ENCODE measurements at places on chromosomes 1 and 21.

DNA sequence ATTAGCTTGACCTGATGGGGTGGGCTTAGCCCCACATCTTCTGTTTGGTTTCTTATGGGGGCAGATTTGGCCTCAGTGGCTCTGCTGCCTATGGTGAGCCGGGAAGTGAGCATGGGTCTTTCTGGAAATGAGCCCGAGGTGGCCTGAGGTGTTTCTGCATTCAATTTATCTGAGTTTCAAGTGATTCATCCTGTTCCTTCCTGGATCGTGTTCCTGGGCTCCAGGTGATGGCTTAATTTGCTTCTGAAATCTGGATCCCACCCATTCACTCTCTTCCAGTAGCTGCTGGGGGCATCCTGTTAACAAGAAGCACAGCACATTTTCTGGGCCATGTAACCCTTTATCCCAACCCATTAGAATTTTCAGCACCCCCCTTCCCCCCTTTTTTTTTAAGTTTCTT lies 324.6 kb downstream of the CAMTA1 start:
- no peak for DNase-seq

- no peak for DNase-seq
Observed at GRCh38 chr1:48939042-48939441, 162.4 kb upstream of the BEND5 start.

DNA sequence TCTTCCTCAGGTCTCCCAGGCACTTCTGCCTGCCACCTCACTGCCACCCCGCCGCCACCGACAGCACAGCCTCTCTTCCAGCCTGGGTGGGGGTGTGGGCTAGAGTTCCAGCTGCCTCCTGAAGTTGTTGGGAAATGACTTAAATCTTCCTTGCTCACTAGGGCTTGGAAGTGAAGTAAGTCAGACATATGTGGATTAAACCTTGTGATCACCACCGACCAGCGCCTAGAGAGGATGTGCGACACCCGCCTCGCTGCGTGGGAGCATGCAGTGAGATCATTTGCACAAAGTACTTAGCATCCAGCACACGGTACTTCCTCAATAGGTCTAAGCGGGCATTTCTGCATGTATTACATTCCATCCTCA lies 71.4 kb upstream of the FAM20B start:
- no peak for DNase-seq

- no peak for DNase-seq
Observed at GRCh38 chr1:180967558-180967957, 54.9 kb downstream of the KIAA1614 start.

DNA sequence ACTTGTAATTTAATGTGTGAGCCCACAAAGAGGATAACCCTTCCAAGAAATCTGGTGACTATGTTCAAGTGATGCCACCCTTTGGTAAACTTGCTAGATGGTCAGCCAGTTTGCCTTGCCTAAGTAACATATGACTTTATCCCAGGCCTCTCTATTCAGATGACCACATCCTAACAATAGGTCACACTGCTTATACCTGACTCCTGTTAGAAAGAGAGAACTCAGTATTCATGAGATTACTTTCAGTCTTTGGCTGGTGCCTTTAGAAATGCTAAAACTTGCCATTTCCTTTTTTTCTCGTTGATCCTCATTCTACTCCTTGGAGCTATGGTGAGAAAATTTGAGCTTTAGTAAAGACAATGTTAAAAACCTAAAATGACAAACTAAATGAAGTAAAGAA lies 28.5 kb upstream of the SERBP1 start:
- no peak for DNase-seq

DNA sequence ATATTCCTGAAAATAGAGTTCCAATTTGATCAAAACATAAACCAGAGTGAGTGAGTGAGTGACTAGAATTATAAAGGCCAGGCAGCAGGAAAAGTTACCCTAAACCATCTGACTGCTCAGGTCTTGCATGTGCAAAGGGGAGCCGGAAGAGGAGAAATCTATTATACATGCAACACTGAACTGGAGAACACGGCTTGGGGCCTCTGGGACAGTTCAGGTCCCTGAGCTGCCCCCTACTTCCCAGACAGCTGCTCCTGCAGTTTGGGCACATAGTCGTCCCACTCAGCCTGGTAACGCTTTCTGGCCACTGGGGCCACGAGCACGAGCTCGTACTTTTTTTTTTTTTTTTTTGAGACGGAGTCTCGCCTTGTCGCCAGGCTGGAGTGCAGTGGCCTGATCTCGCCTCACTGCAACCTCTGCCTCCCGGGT lies 40.1 kb downstream of the PTPRC start:
- DNase-seq: no peak

DNA sequence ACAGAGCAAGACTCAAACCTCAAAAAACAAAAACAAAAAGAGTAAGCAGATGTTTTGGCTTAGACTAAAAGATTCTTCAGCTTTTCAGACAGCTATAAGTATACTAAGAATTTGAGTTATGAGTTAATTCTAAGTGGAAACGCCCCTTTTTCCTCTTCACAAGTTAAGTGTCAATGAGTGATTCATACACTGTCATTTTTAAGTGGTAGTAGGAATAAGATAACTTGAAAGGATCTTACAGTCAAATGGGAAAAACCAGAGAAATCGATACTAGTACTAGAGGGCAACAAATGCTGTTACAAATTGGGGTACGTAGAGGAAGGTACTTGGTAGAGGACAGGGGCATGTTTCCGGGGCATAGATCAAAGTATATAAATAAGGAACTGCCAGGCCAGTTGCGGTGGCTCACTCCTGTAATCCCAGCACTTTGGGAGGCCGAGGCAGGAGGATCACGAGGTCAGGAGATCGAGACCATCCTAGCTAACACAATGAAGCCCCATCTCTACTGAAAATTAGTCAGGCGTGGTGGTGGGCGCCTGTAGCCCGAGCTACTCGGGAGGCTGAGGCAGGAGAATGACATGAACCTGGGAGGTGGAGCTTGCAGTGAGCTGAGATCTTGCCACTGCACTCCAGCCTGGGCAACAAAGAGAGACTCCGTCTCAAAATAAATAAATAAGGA lies 7.4 kb downstream of the H3-3A start:
- DNase-seq: no peak

DNA sequence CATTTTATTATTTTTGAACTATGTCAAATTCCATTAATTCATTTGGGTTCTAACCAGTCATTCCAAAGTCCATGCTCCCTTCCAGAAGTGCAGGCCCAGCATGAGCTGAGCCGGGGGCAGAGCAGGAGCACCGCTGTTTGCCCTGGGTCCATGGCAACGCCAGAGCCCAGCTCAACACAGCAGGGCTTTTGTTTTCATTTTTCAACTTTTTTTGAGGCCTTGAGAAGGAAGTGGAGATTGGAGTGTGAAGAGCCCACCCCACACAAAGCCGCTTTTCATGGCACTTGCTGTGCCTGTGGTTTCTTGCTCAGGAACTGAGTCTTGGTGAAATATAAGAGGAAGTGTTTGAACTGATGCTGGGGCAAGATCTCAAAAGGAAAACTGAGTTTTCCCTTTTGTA lies 13.2 kb upstream of the PRMT2 start:
- no peak for DNase-seq

GRCh38 chr1:95888941-95889390 lies 655.0 kb downstream of the RWDD3 start:
- DNase-seq: no peak

- no peak for DNase-seq
Observed at GRCh38 chr1:190475421-190476141, 2.1 kb downstream of the BRINP3 start.

- DNase-seq: no peak
Observed at GRCh38 chr1:37478451-37478881, 4.1 kb downstream of the ZC3H12A start.

GRCh38 chr1:29575826-29576225 lies 339.5 kb downstream of the PTPRU start:
- DNase-seq: no peak

DNA sequence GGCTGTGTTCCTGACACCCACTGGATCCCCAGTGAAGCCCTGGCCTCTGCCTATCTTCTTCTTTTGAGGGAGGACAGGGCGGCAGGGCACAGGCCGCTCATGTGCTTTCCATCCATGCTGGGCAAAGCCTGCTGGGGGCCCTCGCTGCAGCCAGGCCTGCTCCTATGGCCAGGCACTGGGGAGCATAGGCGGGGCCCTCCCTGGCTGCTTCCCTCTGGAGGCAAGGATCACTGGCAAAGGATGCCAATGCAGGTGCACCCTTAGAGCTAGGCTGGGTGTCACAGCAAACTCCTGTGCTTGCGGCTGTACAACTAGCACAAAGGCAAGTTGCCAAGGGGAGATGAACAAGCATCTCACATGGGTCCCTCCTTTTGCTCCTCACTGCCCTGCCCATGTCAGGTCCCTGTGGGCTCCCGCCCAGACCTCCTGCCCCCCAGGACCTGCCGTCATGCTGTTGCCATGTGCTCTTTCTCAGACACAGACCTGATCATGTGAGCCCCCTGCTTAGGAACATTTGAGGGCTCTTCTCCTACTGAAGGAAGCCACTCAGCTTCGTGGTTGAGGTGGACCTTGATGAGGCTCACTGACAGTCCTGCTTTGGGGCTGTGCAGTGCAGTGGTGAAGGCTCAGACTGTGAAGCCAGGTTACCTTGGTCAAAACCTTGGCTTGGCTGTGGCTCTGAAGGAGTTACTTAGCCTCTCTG lies 393.6 kb downstream of the PTPRU start:
- no peak for DNase-seq

GRCh38 chr1:198660341-198661261 lies 21.8 kb downstream of the PTPRC start:
- DNase-seq: no peak

- peak; percentile 13 for DNase-seq
Observed at GRCh38 chr1:63916485-63917360, 142.9 kb downstream of the ROR1 start.

DNA sequence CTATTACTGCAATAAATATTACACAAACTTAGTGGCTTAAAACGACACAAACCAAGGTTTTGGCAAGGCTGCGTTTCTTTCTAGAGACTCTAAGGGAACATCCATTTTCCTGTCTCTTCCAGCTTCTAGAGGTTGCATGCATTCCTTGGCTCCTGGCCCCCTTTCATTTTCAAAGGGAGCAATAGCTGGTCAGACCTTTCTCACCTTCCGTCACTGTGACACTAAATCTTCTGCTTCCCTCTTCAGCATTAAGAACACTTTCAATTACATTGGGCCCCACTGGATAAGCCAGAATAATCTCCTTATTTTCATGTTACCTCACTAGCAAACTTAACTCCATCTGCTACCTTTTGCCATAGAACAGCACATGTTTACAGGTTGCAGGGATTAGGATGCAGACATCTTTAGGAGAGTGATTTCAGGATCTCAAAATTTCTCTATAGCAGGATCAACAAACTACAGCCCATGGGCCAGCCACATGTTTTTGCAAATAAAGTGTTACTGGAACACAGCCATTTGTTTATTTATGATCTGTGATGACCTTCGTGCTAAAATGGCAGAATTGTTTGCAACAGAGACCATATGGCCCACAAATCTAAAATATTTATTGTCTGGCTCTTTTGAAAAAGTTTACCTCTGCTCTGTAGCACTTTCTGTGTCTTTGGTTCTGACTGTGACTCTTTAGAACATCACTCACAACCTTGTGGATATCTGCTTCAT lies 221.5 kb upstream of the SGIP1 start:
- no peak for DNase-seq

- DNase-seq: no peak
Observed at GRCh38 chr1:35646043-35646442, 4.7 kb upstream of the PSMB2 start.

DNA sequence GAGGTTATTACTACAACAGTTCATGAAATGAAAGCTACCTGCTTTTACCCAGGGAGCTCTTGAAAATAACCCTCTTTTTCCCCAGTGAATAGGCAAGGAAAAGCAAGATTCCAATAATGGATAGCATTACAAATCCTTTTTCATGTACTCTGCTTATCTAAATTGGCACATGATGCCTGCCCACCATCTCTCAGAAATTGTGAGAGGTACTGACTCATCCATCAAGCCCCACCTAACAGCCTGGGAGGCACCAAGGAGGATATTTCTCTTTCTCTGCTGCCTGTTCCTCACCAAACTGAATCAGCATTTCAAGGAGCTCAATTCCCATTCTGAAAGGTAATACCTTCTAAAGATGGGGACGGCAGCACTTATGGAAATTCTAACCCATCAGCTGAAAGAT lies 34.4 kb downstream of the PALMD start:
- no peak for DNase-seq

GRCh38 chr1:231969076-231969475 lies 342.5 kb downstream of the DISC1 start:
- no peak for DNase-seq

- no peak for DNase-seq
Observed at GRCh38 chr1:200366577-200367253, 43.1 kb downstream of the ZNF281 start.

DNA sequence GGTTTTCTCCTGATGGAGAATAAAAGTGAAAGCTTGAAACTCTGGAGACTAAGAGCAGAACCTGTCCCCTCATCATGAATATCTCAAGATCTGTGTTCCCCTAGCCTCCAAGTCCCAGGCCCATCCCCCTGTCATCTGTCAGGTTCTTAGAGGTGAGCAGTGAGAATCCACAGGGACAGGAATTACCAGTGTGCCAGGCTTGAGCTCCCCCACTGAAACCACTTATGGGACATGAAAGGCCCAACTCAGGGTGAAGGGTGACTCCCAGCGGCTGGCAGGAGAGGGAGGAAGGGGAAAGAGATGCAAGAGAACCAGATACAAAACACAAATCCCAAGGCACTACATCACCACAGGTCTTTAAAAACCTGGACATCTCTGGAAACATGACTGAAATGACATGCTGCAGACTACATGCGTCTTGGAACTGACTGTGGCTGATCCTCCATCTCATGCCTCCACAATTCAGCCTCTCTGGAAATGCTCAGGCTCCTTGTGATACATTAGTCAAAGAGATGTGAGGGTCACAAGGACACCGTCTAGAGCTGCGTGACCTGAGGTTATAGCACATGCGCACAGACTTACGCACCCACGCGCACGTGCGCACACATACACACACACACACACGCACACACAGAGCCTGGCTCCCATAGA lies 6.8 kb upstream of the LY9 start:
- no peak for DNase-seq

DNA sequence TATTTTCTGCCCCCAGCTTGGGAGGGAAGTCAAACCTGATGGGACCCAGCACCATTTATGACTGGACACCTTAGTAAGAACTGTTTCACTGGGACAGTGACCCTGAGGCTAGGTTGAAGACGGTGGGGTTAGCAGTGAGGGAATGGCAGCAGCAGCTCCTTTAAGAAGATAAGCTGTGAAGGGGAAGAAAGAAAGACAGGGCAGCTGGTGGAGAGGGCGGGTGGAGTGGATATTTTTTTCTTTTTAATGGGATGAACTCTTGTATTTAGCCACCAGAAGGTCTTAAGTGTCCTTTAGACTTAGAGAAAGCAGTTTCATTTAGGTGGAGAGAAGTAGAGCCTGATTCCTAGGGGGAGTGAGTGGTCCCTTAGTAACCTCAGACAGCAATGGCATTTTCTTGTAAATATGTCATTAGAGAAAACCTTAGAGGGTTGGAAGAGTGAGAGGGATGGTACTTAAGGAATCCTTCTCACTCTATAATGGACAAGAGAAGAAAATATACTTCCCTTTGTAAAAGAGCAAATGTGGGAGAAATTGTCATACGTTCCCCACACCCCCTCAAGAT lies 187.5 kb downstream of the HHAT start:
- no peak for DNase-seq

GRCh38 chr1:81660286-81660685 lies 140.4 kb upstream of the ADGRL2 start:
- no peak for DNase-seq

- DNase-seq: peak; percentile 1
Observed at GRCh38 chr1:111990878-111991718, 1.6 kb upstream of the KCND3 start.

- DNase-seq: no peak
Observed at GRCh38 chr1:153936011-153936802, 10.3 kb downstream of the DENND4B start.
